ENCODE measurements at places on chromosomes 6 and 20.

- no peak for DNase-seq
These were observed 117.5 kb downstream of the FLRT3 start for GRCh38 chr20:14219801-14220461.

DNA sequence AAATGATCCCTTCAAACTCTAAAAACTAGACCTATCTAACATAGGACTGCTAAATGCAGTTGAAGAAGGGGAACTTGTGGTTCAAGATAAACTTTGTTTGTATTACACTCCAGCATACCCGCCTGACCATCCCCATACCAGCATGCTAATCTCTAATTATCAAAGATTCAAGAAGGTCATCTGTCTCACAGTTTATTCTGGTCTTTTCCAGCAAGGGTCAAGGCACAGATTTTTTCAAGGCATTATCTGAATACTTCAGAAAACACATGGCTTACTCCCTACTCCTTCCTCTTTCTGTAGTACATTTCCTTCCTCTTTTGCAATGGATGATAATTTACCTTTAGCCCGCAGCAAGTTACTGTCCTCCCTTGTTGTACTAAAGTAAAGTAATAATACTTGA is 174.1 kb downstream of the PKHD1 start:
- no peak for DNase-seq

- no peak for DNase-seq
These were observed 47.8 kb downstream of the NRN1 start for GRCh38 chr6:5958921-5959320.

DNA sequence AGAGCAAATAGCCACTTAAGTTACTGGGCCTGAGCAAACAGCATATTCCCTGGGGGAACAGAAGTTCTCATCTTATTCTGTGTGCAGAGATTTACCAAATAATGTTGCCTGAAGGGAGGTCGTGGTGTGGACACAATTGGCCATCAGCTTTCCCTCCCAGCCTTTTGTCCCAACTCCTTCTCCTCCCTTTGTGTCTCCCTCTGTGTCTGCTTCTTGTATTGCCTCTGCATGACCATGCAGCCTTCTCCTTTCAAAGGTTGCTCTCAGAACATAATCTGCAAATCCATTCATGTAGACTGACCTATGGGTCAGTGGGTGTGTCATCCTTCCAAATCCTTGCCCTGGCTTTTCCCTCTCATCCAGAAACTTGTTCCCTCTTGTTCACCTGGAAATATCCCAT is 150.3 kb upstream of the INSM1 start:
- DNase-seq = no peak

DNA sequence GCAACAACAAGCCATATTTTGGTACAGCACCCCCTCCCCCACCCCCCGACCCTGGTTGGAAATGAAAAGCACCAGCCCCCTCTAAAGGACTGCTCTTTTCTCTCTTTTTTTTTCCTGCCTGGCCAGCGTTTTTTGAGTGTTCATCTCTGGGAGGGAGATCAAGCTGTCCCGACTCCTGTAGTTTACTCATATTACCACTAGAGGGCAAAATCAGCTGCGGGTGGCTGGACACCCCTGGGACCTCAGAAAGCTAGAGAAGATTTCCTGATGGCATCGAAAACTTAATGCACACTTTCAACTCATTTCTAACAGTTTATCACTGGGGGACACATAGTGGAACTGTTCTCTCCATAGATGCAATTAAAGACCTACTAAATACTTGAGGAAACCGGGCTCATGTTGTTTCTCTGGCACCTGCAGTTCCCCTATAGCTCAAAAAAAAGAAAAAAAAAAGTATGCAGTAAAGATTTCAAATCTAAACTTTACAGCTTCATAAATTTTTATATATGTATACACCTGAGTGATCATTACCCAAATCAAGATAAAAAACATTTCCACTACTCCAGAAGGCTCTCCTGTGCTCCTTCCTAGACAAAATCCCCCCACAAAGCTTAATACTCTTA is 24.4 kb downstream of the CNBD2 start:
- peak; percentile 65 for DNase-seq

DNA sequence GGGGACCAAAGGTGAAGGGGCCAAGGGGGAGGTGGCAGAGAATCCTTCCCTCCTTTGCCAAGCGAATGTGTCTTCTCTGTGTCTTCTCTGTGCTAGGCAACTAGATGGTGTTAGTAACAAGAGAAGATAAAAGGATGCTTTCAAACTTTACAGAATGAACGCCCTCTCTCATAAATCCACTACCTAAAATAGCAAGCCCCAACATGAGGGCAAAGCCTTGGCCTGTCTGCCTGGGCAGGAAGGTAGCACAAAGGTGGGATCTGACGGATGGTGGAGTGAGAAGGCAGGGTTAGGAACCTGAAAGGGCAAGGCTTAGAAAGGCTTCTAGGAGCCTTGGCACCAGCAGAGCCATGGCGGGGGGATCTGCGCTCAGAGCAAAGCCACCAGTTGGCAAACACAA is 13.6 kb upstream of the TGM3 start:
- DNase-seq = no peak

DNA sequence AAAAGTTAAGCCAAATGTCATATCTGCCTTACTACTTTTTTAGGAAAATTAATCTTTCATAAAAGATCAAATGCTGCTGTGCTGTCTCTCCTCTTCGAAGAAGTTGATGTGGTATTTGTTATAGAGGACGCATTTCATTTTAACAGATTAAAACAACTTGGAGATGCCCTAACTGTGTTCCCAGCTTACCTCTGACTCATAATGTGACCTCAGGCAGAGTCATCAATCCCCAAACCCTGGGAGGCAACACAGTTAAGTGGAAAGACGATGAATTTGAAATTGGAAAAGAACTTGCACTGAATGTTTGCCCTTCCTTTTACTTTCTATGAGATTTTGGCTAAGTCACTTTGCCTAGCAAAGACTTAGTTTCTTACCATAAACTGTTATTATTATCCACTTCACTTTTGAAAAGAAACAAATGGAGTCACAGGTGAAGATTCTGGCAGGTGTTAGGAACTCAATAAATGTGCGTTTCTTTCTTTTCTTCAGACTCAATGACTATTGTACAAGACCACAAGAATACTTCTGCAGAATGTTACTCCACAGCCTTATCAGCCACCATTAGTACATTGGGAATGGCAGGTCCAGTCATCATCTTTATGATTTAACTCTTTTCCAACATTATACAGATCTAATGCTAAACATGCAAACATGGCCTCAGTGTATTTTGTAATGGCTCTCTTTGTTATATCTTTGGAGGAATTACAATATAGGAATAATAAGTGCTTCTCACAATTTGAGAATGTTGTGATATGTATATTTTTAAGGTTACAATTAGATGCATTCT is 102.6 kb downstream of the COL21A1 start:
- no peak for DNase-seq

DNA sequence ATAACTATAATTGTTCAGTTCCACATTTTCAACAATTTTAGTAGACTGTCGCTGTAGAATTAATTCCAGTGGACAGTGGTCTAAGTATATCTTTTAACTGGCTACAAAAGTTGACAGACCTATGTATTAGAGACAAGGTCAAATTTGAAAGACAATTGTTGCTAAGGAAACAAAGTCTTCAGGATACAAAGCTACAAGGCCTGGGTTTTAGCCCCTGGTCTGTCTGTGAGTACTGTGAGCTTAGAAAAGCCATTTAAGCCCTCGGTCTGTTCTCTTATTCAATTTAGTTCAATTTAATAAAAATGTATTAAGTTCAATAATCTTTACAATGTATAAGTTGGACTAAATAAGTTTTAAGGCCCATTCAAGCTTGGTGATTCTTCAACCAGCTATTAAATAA is 352.5 kb downstream of the HDGFL1 start:
- no peak for DNase-seq

GRCh38 chr6:38445925-38446324 is 193.8 kb downstream of the BTBD9 start:
- DNase-seq = no peak

GRCh38 chr6:152127432-152128165 is 320.1 kb downstream of the ESR1 start:
- no peak for DNase-seq

DNA sequence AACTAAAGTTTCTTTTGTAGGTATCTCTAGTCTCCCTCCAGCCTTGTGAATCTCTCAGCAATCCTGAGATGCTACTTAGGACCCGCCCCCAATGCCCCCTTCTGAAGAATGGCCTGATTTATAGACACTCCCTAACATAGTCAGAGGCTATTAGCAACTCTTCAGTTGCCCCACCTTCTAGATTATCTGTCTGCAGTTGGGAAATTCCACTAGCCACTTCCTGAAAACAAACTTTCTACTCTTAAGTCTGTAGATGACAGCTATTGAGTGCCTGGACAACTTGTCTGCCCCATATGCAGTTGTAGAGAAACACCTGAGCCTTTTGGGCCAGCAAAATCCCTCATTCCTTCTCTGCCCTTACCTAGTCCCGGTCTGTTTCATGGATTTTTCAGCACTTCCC is 188.2 kb upstream of the PREP start:
- DNase-seq = no peak

GRCh38 chr6:109204511-109204910 is 109.2 kb downstream of the CEP57L1 start:
- DNase-seq = no peak

DNA sequence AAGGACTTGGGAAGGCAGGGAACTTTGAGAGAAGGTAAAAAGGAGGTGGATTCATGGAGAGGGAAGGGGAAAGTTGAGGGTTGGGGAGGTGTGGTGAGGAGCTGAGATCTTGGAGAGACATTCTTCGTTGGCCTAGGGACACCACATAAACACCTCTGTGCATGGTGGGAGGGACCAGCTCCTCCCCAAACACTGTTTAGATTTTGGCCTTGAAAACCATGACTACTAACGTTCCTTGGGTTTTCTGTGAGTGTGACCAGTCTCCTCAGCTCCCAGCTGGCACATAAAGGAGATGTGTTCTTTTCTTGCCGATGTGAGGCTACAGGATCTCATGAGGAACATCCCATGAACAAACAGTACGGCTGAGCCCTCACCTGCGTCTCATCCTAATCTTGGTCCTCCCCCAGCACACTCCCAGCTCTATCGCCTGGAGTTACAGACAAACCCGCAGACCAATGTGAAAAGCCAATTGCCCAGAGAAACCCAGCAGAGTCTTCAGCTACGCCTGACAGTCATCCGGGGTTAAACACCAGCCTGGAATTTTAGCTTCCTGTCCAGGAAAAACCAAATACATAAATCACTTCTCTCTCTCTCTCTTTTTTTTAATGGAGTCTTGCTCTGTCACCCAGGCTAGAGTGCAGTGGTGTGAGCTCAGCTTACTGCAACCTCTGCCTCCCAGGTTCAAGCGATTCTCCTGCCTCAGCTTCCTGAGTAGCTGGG is 22.0 kb upstream of the DDR1 start:
- no peak for DNase-seq

DNA sequence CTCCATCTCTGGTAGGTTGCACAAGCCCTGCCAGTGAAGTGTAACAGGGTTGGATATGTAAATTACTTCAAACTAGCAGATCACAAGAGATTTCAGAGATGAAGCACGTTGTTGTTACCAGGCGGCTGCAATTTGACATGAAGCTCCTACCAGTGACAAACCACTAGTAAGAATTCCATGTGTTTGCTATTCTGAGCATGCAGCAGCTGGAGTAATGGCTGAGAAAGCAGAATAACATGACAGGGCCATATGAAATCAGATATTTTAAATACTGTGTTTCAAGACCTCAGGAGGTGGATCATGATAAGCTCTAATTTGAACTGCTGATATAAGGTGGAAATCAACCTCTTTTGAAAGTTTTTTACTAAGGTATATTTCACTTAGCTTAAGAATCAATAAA is 11.4 kb downstream of the RIN2 start:
- DNase-seq = no peak

GRCh38 chr20:50073500-50073899 is 39.5 kb downstream of the UBE2V1 start:
- no peak for DNase-seq

GRCh38 chr6:9540534-9541126 is 874.2 kb downstream of the TFAP2A start:
- no peak for DNase-seq

DNA sequence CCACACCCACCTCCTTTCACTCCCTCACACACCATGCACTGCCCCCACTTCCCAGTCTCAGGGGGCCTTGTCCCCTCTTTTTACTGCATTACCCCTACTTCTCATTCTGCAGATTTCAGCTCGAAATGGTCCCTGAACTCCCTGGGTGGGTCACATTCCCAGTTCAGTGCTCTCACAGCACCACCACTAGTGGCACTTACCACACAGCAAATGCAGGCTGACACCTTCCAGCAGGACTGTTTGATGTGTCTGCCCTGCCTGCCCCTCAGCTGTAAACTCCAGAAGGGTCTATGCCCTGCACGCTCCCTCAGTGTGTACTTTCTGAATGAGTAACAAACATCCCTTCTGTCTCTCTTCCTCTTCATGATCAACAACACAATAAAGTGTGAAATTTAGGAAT is 4.0 kb downstream of the DYNLT1 start:
- DNase-seq = no peak

- DNase-seq = no peak
These were observed 2.7 kb upstream of the CD24 start for GRCh38 chr6:106977246-106977645.

DNA sequence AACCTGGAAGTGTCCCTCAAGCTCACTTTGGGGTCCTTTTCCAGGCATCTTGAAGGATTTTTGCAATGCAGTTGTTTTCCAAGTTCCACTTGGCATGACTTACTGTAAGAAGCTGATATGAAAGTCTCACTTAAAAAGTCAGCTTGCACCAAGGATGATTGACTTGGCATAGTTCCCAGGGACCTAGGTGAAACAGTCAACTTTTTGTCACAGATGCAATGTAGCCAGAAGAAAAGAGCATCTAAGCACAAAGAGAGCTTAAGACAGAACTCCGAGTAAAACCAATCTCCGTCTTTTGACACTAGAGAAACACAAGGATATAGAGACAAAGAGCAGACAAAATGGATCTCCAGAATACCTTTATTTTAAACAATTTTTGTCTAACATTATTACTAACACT is 2.6 kb upstream of the ZSCAN12 start:
- no peak for DNase-seq

GRCh38 chr20:62925420-62926228 is 681 bp downstream of the DIDO1 start:
- peak; percentile 57 for DNase-seq

- DNase-seq = no peak
These were observed 193.2 kb upstream of the VGLL2 start for GRCh38 chr6:117072134-117072533.

DNA sequence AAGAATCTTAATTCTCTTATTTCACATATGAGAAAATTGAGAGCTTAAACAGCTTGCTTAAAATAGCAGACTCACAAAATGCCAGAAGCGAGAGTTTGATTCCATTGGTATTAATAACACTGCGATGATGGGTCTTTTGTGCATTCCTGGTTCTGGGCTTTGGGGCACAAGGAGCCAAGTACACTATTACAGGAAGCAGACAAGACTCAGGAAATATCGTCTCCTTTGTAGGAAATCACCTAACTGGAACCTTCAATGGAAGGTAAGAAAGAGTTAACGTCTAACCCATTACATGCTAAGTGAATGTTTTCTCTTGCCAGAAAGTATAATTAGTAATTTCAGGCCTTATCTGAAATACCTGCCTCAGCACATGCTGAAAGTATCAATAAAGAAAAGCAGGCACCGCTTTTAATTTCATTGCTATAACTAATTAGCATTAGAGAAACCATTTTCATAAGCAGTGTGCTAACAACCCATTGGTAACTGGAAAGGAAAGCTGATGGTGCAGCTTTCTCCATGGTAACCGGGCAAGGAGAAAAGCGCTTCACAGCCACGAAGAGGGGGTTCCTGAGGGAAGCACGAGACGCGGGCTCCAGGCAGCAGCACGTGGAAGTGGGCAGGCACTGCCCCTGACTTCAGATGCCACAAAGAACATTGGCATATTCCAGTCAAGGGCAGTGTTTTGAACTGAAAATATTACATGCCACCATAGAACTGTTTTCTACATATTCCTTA is 206.7 kb upstream of the AGPAT4 start:
- no peak for DNase-seq

Data from naive thymus-derived CD4-positive, alpha-beta T cell (primary cell).